A549 treated with ZK216348 at 1 μM for 4 hours (cell line): ENCODE measurements at places on chromosomes 4 and X. TPM values are rescaled to one million over a fixed set of nuclear protein-coding genes. Genes with fewer than 3 reads are reported as not detected.

SYTL4 gene
- total RNA-seq, result 1.6 to 3.6 TPM (median 2.8 TPM) in 5 replicates

MAGEE1 gene
- 3.3 to 4.6 TPM (median 4.4 TPM) in 5 replicates for total RNA-seq

BTK gene
- total RNA-seq, result 0.06 to 0.60 TPM (median 0.20 TPM) in 4 of 5 replicates, not detected in the other

TMEM128 gene
- total RNA-seq, result 7.3 to 13.0 TPM (median 11.3 TPM) in 5 replicates

KIT gene
- total RNA-seq, result not detected in 5 replicates

SPANXD gene
- total RNA-seq, result 0.46 TPM in 1 of 5 replicates, not detected in the others

KCTD8 gene
- not detected in 5 replicates for total RNA-seq

SPACA5 gene
- not detected in 5 replicates for total RNA-seq

PCDH18 gene
- total RNA-seq, result not detected in 5 replicates

CNGA1 gene
- total RNA-seq, result 0.12 TPM in 1 of 5 replicates, not detected in the others

RAB33A gene
- 0.19 to 0.66 TPM (median 0.23 TPM) in 4 of 5 replicates, not detected in the other for total RNA-seq

GK gene
- total RNA-seq, result 1.2 to 2.5 TPM (median 1.5 TPM) in 5 replicates

GPRASP2 gene
- total RNA-seq, result 4.2 to 7.6 TPM (median 6.2 TPM) in 5 replicates
